ENCODE measurements at places on chromosomes 2 and 18.

DNA sequence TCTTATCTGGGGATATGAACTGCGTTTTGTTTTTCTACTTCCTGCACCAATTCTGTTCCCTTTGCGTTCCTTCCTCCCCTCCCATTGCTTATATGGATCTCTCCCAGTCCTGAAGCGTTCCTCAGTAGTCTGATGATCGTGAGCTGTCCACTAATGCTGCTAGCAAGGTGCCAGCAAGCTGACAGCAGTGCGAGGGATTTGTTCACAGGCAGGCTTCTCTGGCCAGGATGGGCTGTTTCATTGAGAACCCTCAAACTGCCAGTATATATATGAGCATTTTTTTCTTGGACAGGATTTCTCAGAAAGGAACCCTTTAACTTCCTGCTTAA is 40.1 kb downstream of the GTF3C3 start:
- no peak for DNase-seq

DNA sequence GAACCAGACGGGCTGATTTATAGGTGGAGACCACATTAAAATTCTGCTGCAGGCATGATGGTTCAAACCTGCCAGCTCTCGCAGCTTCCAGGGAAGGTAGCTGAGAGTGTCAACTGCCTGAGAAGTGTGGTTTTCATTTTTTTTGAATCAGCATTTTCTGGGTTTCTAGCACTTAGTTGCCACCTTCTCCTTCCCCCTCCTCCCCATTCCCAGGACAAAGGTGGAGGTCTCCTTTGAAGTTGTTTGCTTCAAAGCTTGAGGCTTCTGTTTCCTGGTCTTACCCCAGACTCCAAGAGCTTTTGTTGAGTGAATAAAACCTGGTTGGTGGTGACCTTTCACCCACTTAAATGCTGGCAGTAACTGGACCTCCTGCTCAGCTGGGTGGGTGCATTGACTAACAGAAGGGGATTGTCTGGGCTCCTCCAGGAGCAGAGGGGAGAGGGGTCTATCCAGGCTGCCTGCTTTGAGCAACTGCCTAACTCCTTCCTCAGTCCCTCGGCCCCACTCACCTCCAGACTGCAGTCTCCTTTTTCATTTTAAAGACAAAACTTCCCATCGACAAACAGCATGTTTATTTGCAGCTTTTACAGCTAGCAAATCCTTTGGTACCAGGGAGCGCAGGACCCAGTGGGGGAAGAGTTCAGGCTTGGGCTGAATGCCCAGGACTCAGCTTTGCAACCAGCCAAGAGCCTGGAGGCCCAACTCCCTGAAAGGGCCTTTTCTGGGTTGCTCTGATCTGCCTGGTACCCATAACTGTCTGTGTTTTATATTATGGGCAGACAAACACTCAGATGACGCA is 3.5 kb downstream of the RHOB start:
- no peak for DNase-seq

DNA sequence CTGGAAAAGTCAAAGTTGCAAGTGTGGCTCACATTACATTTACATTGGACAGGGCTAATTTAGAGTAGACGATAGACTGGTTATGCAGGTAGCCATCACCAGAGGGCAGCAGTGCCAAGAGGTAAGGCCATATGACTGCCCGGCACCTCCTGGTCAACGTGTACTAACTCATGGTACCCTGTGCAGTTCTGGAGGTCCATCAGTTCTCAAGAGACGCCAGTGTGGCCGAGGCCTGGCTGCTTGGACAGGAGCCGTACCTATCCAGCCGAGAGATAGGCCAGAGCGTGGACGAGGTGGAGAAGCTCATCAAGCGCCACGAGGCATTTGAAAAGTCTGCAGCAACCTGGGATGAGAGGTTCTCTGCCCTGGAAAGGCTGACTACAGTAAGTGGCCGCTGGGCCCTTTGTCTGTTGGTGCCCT is 65.8 kb upstream of the EML6 start:
- peak; percentile 29 for DNase-seq

DNA sequence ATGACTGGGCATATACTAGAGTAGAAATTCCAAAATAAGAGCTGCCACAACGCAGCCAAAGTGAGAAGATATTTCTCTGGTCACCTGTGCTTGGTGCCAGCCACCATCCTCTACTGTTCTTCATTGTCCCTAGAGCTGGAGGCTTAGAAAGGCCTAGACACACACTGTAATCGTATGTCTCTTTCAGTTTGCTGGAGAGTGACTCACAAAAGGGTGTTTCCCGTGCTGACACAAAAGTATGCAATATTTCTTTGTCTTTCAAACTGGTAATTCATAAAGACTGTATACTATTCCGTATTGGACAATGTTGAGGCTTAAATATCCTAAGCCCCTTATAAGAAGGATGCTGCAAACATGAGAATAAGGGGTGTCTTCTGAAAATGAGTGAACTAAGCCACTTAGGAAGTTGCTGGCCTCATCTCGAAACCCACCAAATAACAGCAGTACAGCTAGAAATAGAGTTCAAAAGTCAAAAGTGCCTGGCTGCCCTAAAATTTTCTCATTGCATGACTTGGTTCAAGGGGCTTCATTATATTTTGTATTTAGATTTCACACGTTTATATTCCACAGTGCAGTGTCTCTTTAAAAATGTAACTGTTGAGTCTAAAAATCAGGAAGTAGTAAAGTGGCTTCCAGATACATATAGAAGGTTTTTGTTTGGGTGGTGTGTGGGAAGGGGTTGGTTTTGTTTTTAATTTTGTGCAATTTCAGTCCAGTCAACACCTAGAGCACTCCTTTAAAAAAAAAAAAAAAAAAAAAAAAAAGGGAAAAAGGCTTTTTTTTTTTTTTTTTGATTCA is 601.1 kb downstream of the ARHGAP15 start:
- no peak for DNase-seq

GRCh38 chr18:4394700-4395099 is 60.4 kb downstream of the DLGAP1 start:
- DNase-seq: no peak

DNA sequence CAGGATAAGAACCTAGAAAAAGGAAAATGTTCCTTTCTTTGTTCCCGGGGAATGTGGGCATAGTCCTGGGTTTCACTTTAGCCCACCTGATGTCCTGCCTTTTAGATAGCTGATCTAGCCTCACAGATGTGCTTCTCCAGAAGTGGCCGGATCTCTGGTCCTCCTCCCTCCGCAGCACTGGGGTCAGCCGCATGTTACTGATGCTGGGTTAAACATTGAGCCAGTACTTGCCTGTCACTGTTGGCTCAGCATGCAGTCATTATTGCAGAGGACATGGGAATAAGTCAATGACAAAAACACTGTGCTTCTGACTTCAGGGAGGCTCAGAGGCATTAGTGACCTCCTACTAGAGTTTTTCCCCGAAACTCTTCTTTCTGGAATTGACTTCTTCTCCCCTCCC is 27.6 kb downstream of the NCK2 start:
- no peak for DNase-seq

DNA sequence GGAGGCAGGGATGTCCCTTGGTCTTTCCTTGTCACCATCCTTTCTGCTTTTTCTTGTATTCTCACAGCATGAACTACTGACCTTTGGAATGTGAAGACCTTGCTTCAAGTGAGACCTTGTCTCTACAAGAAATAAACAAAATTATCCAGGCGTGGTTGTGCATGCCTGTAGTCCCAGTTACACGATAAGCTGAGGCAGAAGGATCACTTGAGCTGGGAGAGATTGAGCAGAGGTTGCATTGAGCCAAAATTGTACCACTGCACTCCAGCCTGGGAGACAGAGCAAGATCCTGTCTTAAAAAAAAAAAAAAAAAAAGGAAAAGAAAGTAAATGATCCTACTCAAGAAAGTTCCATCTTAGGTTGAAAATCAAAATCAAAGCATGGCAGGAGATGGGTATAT is 173.7 kb downstream of the IRS1 start:
- DNase-seq: no peak
